ENCODE measurements at places on chromosomes 5 and 9.

GRCh38 chr5:174750711-174751110 lies 26.3 kb downstream of the MSX2 start:
- peak; percentile 55 for DNase-seq

- DNase-seq = no peak
Measured at GRCh38 chr9:227860-228259, 13.2 kb downstream of the DOCK8 start.

- DNase-seq = no peak
Measured at GRCh38 chr9:75422944-75423522, 334.7 kb downstream of the OSTF1 start.

- no peak for DNase-seq
Measured at GRCh38 chr5:173855162-173855994, 32.8 kb upstream of the CPEB4 start.

GRCh38 chr9:128215491-128216409 lies 12.6 kb downstream of the DNM1 start:
- no peak for DNase-seq

- DNase-seq = peak; percentile 39
Measured at GRCh38 chr9:96604004-96604319, 15.7 kb downstream of the CDC14B start.

GRCh38 chr5:35360671-35361070 lies 130.4 kb upstream of the PRLR start:
- DNase-seq = no peak

- no peak for DNase-seq
Measured at GRCh38 chr5:169864483-169864882, 115.8 kb downstream of the INSYN2B start.

GRCh38 chr5:172870291-172870714 lies 36.3 kb downstream of the ERGIC1 start:
- peak; percentile 65 for DNase-seq

DNA sequence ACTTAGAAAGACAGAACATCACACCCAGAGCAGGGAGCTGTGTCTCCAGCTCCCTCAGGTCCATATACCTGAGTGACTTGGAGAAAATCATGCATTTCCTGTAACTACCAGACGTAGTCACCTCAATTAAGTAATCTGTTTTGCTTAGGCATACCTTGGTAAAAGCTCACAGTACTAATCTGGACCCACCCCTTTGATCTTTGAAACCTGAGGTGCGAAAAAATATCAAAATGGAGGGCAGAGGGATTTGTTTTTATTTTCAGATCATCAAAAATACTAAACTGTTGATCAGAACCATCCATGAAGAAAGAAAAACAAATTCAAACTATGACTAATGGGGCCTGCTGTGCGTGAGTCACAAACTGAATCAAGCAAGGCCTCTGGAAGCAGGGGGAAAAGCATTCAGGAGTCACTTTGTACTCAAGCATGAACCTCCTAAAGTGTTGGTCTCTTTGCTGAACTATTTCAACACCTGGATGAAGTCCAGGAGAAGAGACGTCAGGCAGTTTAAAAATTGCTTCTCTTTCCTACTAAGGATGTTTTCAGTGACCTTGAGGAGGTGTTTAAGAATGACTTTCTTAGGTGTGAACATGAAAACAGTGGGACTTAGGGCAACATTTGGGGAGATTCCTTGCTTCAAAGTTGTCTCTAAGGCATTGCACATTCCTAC lies 76.3 kb downstream of the MUSK start:
- DNase-seq = peak; percentile 75

GRCh38 chr5:129664336-129664937 lies 83.5 kb upstream of the MINAR2 start:
- DNase-seq = peak; percentile 5

DNA sequence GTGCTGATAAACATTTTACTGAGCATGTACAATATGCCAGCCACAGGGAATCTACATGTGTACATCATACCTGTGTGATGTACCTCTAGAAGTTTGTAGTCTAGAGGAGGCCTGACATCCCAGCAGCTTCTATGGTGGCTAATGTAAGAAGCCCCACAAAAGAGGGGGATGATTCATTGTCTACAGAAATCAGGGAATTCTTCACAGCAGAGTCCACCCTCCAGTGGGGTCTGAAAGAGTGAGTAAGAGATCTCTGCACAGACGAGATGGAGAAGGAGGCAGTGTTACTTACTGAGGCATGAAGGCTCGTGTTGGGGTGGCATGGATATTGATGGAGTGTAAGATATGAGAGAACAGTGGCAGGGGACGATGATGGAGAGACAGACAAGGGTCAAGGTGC lies 103.0 kb downstream of the NTRK2 start:
- DNase-seq = no peak

DNA sequence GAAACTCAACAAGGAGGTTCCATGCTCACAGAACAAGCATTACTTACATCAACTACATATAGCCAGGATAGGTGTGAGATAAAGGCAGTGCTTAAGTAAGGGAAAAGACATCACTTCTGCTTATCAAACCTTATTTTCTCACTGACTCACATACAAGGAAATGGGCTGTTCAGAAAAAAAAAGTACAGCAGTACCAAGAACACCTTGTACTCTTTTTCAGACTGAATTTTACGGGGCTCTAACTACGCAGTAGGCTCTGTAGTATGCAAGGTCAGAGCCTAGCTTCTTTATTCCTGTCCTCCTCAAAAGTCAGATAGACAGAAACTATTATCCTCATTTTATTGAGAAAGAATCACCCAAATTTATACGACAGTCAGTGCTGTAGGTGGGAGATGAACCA lies 5.8 kb downstream of the PSMB7 start:
- no peak for DNase-seq

- DNase-seq = no peak
Measured at GRCh38 chr5:123810253-123810652, 298.3 kb downstream of the CSNK1G3 start.

- DNase-seq = no peak
Measured at GRCh38 chr5:58544926-58545325, 37.9 kb upstream of the RAB3C start.

DNA sequence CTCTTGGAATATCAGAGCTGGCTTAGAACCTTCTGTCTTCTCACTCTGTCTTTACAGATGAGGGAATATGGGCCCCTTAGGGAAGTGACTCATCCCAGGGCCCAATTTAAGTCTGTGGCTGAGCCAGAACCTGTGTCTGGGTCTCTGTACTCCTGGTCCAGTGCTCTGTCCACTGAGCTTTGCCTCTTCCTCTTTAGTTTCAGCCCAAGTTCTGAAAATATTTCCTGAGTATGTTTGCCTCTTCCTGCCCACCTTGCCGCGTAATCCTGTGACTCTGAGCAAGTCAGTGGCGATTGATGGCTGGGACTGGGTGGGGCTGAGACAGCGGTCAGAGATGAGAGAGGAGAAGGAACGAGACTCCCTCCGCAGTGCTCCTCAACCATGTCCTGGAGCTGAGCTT lies 7.8 kb downstream of the IER5L start:
- no peak for DNase-seq

DNA sequence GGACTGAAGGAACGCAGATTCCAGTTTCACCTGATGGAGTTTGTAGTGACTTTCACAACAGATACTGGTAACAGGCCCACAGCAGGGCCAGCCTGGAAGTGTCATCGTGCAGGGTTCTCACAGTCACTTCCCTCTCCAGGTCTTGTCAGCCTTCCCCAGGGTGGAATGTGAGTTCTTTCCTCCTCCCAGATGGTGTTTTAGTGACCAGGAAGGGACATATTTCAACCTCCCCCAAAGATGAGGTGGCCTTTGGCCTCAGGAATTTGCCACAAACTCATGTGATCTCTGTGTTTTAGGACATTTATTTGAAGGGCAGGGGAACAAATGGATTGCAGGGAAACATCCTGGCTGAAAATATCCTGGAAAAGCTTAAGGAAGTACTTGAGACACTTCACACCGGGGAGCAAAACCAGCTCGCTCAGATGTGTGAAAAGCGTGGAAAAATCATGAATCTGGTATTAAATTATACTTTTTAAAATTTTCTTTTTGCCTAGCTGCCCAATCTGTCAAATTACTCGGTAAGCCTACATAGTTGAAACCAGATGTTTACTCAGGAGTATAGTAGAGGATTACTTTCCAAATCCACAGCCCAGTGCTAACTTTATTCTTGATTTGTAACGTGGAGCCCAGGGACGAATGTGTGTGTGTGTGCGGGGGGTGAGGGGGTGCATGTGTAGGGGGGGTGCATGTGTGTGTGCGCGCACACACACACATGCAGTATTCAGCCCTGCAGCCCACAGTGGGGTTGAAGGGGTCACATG lies 66.8 kb downstream of the PTPDC1 start:
- DNase-seq = no peak

- DNase-seq = no peak
Measured at GRCh38 chr9:14111696-14112095, 202.2 kb downstream of the NFIB start.

DNA sequence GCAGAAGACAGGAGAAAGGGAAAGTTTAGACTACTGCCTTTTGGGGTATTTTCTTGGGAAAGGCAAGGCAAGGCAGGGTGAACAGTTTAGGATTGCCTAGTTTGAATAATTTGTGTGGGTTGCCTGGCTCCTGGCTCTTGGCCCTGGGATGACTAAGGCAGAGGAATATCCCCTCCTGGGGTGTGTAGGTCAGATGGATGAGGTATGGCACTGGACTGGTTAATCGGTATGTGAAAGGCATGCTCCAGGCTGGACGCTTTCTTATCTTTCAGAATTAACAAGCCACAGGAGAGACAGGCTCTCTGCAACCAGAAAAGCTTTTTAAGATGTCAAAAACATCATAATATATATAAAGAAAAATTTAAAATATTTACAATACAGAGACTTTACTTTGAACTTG lies 58.6 kb downstream of the STARD4 start:
- DNase-seq = no peak

GRCh38 chr5:18778225-18778624 lies 1144.0 kb downstream of the TAF11L14 start:
- DNase-seq = no peak

DNA sequence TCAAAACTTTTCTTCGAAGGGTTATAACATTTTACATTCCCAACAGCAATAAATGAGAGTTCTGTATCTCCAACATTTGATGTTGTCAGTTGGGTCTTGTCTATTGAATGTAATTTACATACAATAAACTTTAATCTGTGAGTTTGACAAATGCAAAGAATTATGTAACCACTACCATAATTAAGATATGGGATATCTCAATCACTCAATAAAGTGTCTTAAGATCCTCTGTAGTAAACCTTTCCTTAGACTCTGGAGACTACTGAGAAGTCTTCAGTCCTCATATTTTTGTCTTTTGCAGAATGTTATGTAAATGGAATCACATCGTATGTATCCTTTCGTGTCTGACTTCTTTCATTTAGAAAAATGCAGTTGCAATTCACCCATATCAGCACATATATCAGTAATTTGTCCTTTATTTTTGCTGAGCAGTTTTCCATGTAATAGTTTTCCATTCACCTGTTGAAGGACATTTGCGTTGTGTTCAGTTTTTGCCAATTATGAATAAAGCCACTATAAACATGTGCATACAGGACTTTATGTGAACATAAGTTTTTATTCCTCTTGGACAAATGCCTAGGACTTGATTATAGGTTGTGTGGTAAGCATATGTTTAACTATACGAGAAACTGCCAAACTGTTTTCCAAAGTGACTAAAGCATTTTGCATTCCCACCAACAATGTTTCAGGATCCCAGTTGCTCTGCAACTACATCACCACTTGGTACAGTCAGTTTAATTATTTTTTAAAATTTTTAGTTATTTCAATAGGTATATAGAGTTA lies 784.6 kb upstream of the ZNF608 start:
- DNase-seq = no peak

DNA sequence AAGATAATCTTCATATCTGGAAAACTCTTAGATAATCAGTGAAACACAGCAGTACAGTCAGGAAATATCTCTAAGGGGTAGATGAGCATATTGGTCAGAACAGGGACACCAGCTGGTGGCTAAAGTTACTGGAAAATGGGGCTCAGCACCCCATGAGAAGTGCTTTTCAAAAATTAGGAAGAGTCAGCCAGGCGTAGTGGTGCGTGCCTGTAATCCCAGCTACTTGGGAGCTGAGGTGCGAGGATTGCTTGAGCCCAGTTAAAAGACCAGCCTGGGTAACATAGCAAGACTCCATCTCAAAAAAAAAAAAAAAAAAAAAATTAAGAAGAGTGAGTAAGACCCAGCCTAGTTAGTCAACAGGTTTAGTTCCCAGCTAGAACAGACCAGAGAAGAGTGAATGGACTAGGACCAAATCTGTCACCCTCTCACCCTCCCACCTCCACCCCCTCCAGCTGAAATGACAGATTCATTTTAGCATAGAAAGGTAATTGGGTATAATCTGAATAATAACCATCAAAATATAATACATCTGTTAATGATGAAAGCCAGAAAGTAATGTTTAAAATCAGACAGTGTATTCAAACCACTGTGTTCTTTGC lies 120.9 kb downstream of the CDC42SE2 start:
- no peak for DNase-seq

DNA sequence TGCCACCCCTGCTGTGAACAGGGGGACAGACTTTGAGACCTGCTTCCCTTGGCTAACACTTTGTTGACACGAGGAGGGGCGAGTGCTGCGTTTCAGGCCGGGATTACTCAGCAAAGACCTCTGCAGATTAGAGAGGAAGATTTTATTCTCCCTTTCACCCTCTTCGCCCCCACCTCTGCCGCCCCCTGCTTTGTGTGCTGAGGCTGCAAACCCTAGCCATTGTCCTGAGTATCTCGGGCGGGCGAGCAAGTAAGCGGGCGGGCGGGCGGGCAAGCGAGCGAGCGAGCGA lies 6.0 kb downstream of the ISL1 start:
- DNase-seq = no peak

DNA sequence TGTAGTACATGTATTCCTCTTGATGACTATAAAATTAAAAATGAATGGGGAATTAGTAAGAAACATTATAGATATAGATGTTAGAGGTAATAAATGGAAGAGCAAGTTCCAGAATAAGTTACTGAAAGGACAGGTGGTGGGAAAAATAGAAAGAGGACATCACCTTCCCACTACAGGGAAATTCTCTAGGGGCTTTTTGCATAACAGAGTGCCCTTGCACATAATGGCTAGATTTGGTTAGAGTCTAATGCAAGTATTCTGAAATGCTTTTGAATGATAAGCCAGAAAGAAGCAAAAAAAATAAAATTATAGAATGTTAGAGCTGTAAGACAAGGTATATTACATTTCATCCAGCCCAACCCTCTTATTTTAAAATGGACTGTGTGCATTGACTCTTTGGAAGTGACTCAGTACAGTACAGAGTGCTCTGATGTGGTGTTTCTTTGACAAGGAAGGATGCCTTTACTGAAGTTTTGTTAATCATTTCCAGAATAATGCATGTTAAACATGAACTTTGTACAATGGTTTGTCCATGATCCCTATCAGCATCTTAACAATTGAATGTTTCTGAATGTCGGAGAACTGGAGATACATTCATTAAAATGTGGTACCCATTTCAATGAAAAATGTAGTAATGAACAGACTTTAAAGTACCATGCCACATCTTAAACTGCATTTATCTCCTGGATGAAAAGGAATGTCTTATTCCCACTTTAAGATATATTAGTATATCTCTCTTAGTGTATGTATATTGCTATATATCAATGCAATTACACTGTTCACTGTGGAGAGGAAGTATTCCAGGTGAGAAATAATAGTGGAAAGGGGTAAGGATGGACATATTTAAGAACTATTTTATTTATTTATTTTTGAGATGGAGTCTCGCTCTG lies 391.1 kb downstream of the ADGRV1 start:
- DNase-seq = no peak

- DNase-seq = no peak
Measured at GRCh38 chr9:119221276-119221675, 148.0 kb downstream of the BRINP1 start.

GRCh38 chr9:34179213-34180136 lies 632 bp downstream of the UBAP1 start:
- peak; percentile 36 for DNase-seq

- DNase-seq = peak; percentile 63
Measured at GRCh38 chr9:137085920-137086530, 760 bp upstream of the MAN1B1 start.

Measured in AG08396 (cell line).